ENCODE measurements at places on chromosomes 4 and X.

GRCh38 chrX:102651242-102652011 lies at the start of gene GPRASP1:
Gene GPRASP1 (plus strand): TSS chrX:102651483. CDS start chrX:102653914, 2,431 bp downstream.
- DNase-seq = no peak

GRCh38 chr4:86099348-86099747 lies 260.5 kb downstream of the MAPK10 start:
- DNase-seq = no peak

GRCh38 chr4:32022071-32022470 lies 1301.9 kb downstream of the PCDH7 start:
- DNase-seq = no peak

DNA sequence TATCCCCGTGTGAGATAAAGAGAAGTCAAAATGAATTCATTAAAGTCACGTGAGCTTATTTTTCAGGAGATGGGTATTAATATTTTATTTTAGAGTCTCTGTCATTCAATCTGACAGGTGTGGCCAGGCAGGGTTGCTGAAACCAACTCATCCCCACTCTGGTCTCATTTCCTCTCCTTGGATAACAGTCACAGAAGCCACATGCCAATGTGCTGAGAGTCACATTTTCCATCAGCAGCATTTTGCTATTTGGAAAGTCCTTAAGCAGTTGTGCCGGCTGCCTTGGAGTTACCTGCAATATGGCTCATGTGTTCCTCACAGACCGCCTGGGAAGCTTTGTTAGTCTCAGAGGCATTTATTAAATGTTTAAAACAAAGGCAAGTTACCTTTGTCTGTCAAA lies 302.3 kb downstream of the DCHS2 start:
- DNase-seq = no peak

DNA sequence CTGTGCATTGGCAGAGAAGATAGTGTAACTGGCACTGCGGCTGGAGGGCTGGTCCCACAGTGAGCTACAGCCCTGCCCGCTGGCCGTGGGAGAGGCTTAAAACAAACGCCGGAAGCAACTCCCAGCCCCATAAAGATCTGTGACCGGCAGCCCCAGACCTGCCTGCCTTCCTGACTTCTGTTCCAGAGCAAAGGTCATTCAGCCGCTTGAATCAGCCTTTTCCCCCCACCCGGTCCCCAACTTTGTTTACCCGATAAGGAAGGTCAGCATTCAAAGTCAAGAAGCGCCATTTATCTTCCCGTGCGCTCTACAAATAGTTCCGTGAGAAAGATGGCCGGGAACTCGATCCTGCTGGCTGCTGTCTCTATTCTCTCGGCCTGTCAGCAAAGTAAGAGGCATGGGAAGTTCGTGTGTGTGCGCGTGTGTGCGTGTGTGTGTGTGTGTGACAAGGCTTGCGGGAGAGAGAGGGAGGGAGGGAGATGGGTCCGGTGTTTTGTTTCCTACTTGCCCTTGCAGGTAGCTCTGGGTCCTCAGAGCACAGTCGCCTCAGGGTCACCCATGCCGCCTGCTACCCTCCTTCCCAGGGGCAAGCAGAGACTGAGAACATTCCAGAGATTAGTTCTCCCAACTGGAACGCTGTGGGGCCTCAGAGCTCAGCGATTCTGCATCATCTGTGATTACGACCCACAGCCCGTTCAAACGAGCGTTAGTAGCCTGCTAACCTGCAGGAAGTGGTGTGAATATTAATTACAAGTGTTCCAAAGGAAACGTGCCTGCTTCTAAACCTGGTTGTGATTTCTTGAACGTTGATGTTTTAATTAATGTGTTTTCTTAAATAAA lies at the start of gene MGST2:
Gene MGST2 (plus strand): TSS at position 130 of the 840 bp plus-strand sequence. CDS start 201 bp downstream, at position 331.
- DNase-seq = peak; percentile 77

DNA sequence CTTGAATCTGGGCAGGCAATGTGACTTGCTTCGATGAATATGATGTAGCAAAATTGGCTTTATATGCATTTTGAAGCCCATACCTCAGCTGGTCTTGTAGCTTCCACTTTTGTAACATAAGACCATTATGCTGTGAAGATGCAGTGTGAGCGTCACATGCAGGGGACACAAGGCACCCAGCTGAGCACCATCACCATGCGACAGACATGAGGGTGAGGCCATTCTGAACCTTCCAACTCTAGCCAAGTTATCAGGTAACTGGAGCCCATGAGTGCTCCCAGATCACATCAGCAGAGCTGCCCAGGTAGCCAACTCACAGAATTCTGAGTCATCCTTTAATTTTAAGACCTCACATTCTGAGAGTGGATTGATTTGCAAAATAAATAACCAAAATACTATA lies 705.9 kb downstream of the FSTL5 start:
- DNase-seq = no peak

- DNase-seq = no peak
Observed at GRCh38 chrX:53265771-53266574, 15.4 kb downstream of the IQSEC2 start.

GRCh38 chr4:5952975-5953951 lies 60.4 kb upstream of the CRMP1 start:
- DNase-seq = no peak

- DNase-seq = no peak
Observed at GRCh38 chrX:110087485-110088356, 84.8 kb downstream of the TMEM164 start.

- no peak for DNase-seq
Observed at GRCh38 chrX:70096052-70096451, 33.8 kb downstream of the OTUD6A start.

DNA sequence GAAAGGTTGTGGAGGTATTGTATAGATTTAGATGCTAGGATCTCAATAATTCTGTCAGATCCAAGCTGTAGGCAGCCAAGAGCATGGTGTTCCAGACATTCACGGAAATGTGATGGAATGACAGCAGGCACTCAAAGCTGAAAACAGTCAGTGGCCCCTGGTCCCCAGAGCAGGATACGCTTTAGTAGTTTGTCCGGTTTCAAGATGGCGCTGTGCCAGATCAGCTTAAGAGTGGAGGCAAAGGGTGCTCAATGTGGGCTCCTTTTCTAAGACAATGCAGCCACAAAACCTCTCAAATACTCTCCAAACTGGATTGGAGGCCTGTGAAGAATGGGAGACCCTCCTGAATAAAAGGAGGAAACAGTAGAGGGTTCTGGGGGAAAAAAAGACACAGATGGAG lies 291.2 kb upstream of the HS3ST1 start:
- no peak for DNase-seq

GRCh38 chrX:110987292-110987691 lies 108.7 kb upstream of the PAK3 start:
- no peak for DNase-seq

DNA sequence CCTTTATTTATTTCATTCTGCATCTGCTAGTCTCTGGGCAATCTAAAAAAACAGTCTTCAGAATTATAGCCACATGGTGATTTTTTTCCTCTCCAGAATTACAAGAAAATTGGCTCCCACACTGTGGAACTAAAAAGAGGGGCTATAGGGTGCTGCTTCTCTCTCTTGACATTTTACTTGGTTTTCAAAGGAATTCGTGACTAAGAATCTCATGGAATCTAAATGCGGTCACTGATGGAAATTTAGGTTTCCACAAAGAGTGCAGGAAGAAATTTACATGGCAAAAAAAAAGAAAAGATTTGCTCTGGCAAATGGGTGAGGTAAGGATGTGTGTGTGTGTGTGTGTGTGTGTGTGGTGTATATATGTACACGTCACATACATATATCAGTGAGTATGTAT lies 10.2 kb downstream of the ATXN3L start:
- DNase-seq = no peak

DNA sequence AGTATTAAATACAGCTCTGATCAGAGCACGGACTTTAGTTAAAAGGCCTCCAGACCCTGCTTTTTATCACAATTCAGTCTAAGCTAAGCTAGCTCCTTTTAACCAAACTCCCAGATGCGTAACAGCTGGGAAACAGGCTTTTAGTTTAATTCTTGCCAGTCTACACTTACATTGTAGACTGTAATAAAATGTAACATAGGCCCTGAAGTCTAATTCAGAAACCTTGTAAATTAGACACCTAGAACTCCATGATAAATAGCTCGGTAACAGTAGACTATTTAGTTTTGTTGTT lies 20.1 kb downstream of the FBXO8 start:
- no peak for DNase-seq

DNA sequence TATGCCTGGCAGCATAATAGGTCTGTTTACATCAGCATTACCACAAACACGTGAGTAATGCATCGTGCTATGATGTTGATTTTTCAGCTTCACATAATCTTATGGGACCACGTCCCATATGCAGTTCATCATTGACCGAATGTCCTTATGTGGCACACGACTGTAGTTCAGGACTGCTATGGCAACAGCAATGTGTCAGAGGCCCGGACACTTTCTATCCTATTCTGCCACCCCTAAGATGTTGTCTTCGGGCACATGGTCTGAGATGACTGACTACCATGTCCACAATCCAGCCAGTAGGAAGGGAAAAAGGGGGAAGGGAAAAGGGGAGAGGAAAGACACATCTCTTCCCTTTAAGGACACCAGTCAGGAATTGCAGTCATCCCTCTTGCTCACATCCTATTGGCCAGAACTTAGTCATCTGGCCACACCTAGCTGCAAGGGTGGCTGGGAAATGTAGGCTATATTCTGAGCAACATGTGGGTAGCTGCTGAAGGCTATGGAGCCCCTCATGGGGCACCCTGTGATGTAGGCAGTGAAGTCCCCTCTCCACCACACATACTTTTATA lies 196.0 kb upstream of the RBPJ start:
- DNase-seq = no peak

DNA sequence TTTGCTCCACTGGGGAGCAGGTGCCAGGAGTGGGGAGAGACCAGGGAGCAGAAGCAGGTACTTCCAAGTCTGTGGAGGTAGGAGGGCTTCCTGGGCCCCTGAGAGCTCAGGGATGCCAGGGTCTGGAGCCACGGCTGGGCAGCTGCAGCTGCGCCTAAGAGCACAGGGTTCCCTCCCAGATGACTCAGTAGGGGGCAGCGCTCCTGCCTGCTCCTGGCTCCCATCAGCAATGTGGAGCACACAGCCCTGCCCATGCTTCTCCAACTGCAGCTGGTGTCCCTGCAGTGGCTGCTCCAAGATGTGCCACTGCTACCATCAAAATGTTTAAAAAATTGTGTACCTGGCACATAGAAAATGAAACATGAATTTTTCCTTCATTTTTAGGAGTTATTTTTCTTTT lies 1028.2 kb downstream of the PCDH7 start:
- DNase-seq = no peak

GRCh38 chr4:143199503-143199902 lies 14.8 kb downstream of the USP38 start:
- no peak for DNase-seq

GRCh38 chr4:55468724-55469123 lies 73.0 kb downstream of the TMEM165 start:
- no peak for DNase-seq

GRCh38 chrX:104641176-104641575 lies 75.2 kb downstream of the IL1RAPL2 start:
- DNase-seq = no peak

DNA sequence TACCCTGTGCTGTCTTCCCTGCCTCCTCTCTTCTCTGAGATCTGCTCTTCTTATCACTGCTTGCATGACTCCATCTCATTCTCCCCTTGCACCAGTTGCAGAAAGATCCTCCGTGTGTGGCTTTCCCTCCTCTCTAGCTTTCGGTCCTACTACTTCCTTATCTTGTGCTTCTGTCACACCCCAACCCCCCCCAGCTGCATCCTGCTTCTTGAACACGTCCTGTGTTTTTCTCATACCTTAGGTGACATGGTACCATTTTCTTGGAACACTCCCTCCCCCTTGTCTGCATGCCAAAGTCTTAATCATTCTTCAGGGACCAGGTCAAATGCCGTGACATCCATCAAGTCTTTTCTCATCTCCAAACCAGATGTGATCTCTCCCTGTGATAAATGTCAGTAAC lies 46.4 kb downstream of the FHL1 start:
- DNase-seq = no peak

GRCh38 chrX:79452881-79453280 lies 85.7 kb upstream of the ITM2A start:
- DNase-seq = no peak

GRCh38 chr4:104470770-104471169 lies 23.9 kb downstream of the CXXC4 start:
- DNase-seq = no peak

GRCh38 chrX:9503261-9503660 lies 38.4 kb downstream of the TBL1X start:
- no peak for DNase-seq

DNA sequence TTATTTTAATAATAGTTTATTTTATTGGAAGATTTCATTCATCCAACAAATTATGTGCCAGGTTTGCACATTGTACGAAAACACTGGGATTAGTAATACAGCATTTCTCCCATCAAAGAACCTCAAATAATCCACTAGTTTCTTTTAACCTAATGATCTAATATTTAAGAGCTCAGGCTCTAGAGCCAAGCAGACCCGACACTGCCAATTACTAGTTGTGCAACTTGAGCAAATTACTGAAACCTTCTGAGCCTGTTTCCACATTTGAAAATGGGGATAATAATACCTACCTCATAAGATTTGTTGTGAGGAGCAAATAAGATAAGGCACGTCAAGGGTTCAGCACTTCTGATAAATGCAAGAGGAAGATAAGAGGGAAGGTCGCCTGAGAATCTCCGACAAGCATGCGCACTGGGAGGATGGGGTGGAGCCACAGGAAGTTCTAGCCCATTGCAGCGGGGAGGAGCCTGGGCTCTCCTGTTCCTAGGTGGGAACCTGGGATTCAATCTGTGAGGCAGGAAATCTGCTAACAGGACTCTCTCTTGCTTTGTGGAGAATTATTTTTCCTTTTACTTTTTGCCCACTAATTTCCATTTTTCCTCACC lies 141.5 kb upstream of the SMAD1 start:
- DNase-seq = peak; percentile 14

- DNase-seq = no peak
Observed at GRCh38 chr4:7227008-7227407, 34.7 kb downstream of the SORCS2 start.

GRCh38 chr4:112411781-112412550 lies 104.0 kb downstream of the NEUROG2 start:
- no peak for DNase-seq

DNA sequence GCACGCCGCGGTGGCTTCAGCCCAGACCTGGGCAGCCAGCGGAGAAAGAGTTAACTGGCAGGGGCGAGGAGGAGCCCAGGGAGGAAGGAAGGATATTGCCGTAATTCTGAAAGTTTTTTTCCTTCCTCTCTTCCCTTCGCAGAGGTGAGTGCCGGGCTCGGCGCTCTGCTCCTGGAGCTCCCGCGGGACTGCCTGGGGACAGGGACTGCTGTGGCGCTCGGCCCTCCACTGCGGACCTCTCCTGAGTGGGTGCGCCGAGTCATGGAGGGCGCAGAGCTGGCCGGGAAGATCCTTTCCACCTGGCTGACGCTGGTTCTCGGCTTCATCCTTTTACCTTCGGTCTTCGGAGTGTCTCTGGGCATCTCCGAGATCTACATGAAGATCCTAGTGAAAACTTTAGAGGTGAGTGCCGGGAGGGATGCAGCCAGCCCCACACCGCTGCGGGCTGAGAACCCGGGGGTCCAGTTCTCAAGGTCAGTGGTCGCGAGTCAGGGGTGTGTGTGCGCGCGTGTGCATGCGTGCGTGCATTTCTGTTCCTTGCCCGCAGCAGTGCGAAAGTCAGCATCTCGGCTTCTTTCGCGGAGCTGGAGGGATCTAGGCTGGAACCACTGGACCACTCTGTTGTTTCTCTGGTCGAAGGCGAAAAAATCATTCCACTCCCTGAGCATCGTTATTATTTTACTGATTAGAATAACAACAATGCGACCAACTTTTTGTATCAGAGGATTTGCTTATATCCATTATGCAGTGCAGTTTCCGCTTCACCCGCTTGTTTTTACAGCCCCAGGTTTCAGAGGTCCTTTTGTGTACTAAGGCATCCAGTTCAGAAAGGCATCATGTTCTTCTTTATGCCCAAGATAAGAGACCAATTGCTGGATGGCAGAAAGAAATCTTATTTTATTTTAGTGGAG lies 709 bp downstream of the GPAT3 start:
- no peak for DNase-seq

GRCh38 chrX:150899191-150899757 lies 806 bp upstream of the CD99L2 start:
- DNase-seq = peak; percentile 23
